ENCODE measurements at places on chromosomes 7 and 10.
A peak's percentile ranks its signal among the peaks of the same experiment; 100 is the strongest.

GRCh38 chr10:90179696-90180407 lies 478.5 kb downstream of the KIF20B start:
- DNase-seq: peak; percentile 97

DNA sequence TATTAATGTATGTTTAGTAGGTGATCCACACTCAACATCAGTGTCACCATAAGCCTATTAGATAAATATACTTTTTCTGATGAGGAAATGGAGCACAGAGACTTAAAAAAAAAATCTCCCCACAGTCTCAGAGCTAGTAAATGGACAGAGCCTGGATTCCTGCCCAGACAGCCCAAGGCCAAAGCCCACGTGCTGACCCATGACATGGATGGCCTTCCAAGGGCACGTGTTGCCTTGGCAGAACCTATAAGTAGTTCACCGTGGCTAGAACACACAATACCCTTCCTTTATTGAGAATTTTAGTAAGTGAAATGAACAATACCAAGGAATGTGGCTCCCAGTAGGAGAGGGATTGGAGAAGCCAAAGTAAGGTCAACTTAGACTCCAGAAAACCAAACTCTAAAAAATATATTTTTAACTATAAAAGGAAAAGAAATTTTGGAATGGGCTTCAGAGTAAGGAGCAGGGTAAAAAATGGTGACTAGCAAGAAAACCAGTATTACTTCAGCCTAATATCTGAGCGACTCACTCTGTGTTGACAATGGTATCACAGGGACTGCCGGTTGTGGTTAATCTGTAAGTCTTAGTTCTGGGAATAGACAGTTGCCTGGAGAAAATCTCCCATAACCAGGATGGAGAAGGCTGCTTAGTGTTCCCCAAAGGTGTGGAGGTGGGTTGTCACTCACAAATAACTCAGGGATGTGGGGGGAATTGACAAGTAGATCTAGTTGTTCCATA lies 223.0 kb downstream of the SORCS1 start:
- DNase-seq: no peak

DNA sequence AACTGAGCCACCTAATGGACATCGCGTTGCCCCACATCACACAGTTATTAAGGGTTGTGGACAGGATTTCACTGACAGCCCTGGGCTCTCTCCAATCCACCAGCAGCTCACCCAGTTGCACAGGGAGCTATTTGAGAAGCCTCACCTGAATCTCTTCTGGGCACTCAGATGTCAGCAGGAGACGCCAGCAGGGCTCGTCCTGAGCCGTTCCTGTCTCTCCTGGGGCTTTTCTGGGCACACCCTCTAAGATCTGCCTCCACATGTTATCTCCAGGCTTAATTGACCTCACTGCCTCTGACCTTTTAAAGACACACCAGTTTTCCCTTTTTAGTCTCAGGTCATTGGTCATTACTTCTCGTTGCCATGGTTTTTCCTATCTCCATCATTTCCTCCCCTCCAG lies 63.0 kb downstream of the GRID1 start:
- DNase-seq: no peak

- DNase-seq: no peak
Observed at GRCh38 chr7:767941-768731, 41.1 kb upstream of the PRKAR1B start.

- DNase-seq: no peak
Observed at GRCh38 chr10:44320756-44321155, 64.1 kb downstream of the CXCL12 start.

DNA sequence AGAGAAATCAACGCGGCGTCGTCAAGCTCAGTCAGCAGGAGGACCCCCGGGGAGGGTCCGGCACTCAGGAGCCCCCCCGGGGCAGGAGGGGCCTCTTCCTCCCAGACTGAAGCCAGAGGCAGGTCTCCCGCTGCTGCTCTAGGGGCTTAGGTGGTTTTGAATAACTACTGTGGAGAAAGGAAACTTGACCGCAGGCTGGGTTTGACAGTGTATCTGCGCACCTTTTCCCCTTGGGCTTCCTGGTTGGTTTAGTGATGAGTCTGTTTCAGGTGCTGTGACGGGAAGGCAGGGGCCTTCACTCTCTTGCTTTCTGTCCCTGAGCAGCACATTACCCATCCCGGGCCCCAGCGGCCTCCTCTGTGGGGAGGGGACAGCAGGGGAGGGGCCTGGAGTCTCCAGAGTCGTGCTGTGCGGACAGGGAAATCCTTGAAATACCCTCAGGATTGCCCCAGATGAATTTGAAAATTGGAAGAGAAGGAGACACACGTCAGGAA lies 262.2 kb downstream of the ADARB2 start:
- DNase-seq: no peak

- DNase-seq: no peak
Observed at GRCh38 chr10:117313641-117314040, 61.6 kb downstream of the PDZD8 start.

DNA sequence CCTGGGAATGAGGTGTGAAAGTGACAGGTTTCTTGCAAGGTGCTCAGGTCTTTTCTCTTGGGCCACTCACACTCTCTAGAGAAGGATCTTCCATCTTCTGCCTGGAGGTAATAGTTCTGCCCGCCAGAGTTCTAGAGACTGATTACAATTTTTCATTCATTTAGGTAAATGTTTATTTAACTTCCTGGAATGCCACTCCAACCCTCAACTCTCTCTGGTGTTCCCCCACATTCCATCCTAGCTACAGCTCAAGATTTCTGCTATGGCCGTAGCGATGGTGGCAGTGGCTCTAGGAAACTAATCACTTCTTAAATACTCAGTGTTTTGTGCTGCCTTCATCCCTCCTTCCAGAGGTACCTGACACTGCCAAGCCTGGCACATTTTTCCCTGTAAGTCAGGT lies 174.6 kb downstream of the WDR11 start:
- DNase-seq: no peak

GRCh38 chr10:96587264-96588059 lies 650 bp upstream of the TM9SF3 start:
- DNase-seq: peak; percentile 85

DNA sequence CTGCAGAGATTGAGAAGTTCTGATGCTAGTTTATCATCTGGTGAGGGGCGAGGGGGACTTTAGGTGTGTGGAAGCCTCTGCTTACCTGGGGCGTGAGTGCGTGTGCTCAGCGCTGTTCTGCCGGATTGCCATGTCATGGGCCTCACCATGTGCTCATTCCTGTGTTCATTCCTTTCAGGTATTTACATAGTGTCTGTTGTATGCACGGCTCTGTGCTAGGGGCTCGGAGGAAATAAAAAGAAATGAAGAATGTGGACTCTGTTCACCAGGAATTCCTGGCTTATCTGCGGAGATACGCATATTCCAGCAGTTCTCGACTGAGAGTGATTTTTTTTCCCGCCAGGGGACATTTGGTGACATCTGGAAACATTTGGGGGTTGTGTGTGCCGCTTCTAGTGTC lies 152.0 kb downstream of the CAMK1D start:
- no peak for DNase-seq

- DNase-seq: peak; percentile 73
Observed at GRCh38 chr7:87218796-87219544, 562 bp downstream of the TMEM243 start.

DNA sequence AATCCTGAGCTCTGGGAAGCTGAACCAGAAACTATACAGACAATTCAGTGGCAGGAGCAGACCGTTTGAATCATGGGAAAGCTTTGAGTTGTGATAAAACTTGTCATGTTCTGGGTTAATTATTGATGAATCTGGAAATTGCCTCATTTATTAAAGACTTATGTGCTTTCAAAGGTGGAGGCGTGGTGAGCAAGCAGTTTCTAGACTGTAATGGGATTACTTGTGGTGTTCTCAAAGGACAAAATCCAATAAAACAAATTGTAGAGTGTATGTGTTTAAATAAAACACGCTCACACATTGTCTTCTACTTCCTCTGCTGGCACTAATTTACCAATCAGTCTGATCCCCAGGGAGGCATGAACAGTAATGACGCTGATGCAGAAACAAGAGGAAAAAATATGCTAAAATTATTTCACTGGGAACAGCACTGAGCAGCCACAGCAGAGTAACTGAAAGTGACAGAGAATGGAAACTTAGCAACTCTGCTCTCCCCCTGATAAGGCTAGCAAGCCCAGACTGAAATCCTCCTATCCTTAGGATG lies 25.1 kb downstream of the PARD3 start:
- DNase-seq: peak; percentile 41

DNA sequence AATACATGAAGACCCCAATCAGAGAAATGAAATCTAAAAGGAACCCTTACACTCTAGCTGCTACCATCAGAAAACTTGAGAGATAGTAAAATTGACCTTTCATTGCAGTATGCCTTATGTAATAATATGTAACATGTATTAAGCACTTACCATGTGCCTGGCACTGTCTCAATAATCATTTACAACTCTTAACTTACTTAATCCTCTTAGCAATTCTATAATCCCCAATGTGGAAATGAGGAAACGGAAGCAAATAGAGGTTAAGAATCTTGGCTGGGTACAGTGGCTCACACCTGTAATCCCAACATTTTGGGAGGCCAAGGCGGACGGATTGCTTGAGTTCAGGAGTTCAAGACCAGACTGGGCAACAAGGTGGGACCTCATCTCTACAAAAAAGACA lies 29.8 kb upstream of the FHIP2A start:
- DNase-seq: no peak

DNA sequence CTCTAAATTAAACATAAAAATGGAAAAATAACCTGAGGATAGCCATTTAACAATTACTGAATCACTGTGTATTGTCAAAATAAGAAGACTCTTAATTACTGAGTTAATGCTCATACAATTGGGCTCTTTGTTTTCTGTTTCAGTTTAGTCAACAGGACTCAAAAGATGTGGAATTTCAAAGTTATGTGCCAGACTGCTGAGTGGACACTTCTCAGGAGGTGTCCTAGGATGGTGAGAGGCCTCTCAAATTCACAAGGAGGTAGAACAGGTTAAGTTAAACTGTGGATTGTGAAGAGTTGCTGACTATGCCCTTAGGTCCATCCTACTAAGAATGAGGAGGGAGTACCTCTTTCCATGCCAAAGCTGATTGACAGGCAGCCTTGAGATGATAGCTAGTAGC lies 157.7 kb upstream of the CHRM2 start:
- DNase-seq: no peak

DNA sequence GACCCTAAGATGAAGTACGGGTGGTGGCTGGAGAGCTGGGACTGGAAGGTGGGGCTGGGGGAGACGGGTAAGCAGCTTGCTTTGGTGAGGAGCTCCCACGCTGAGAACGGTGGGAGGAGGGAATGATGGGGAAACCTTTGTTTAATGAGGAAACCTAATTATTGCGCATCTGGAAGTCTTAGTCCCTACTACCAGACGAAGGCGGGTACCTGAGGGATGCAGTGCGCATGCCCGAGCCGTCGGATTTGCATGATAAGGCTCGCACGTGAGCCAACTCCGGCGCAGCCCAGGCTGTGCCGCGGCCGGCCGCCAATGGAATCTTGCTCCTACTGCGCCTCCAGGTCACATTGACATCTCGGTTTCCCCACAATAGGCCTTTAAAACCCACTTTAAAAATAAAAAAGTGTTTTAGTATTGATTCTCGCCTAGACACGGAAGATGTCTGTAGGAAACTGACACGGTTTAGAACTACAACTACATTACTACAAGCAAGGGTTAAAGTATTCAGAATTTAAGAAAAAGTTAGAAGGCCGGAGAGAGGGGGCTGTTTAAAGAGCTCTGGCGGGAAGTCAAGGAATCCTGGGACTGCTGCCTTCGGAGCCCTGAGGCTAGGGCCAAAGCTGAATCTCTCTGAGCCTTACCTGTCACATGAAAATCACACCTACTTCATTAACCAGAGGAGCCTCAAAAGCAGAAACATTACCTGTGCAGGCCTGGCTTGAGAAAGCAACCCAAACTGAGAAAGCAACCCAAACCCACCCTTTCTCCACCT lies 12.1 kb upstream of the DLX6 start:
- DNase-seq: no peak

- DNase-seq: peak; percentile 63
Observed at GRCh38 chr7:155660059-155660757, 15.7 kb downstream of the RBM33 start.

- no peak for DNase-seq
Observed at GRCh38 chr7:112022128-112022527, 184.1 kb downstream of the DOCK4 start.

DNA sequence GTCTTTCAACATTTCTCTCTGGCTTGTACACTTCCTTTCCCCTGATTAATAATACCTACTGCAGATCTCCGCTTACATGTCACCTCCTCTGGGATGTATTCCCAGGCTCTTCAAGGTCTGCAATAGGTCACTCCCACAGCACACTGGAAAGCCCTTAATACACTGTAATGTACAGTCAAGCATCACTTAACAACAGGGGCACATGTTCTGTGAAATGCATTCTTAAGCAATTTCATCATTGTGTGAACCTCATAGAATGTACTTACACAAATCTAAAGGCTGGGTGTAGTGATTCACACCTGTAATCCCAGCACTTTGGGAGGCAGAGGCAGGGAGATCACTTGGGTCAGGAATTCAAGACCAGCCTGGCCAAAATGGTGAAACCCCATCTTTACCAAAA lies 1.9 kb downstream of the COX15 start:
- DNase-seq: peak; percentile 34

GRCh38 chr10:84224411-84225028 lies 824 bp downstream of the LRIT2 start:
- DNase-seq: no peak

- DNase-seq: no peak
Observed at GRCh38 chr10:76035206-76036110, 604.0 kb downstream of the LRMDA start.

- peak; percentile 72 for DNase-seq
Observed at GRCh38 chr10:30999070-30999712, 32.5 kb downstream of the ZNF438 start.

DNA sequence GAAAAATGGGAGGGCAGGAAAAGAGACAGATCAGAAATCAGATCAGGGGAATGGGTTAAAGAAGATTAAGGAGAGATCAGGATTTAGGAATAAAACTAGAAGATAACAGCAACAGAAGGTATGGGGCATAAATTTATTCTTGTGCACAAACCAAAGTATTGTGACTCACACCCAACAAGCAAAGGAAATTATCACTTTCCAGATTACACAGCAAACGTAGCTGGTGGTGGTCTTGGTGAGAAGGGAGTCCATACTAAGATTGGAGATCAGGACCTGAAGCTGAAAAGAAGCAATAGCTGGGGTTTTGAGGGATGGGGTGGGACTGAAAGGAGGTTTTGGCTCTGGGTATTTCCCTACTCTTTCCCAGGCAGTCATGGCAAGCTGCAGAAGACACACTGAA lies 3.5 kb upstream of the MYOZ1 start:
- no peak for DNase-seq

GRCh38 chr10:62043421-62044021 lies 142.0 kb downstream of the ARID5B start:
- peak; percentile 68 for DNase-seq

- no peak for DNase-seq
Observed at GRCh38 chr10:127168261-127168660, 28.1 kb downstream of the INSYN2A start.

GRCh38 chr10:92544296-92544695 lies 29.6 kb downstream of the IDE start:
- DNase-seq: no peak

GRCh38 chr7:145082366-145083161 lies 246.7 kb upstream of the TPK1 start:
- no peak for DNase-seq

DNA sequence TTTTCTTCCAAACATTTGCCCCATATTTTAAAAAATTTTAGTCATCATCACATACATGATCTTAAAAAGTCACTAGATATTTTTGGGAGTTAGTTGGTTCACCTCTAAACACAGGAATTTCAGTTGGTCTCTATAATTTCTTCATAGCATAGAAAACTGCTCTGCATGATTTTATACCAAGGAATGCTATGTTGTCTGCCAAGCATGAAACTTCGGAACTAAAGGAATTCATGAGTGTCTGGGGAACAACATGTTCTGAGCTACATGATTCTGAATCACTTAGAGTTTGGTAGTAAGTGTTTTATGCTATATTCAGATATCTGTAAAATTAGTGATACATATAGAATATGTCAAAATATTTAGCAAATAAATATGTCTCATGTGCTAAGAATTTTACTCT lies 957.8 kb downstream of the GATA3 start:
- peak; percentile 57 for DNase-seq

Measured in cardiac fibroblast (primary cell).